H1 (cell line): ENCODE measurements at places on chromosomes 1 and 21.

- DNase-seq: no peak
Measured at GRCh38 chr1:58206749-58207148, 339.8 kb downstream of the OMA1 start.

DNA sequence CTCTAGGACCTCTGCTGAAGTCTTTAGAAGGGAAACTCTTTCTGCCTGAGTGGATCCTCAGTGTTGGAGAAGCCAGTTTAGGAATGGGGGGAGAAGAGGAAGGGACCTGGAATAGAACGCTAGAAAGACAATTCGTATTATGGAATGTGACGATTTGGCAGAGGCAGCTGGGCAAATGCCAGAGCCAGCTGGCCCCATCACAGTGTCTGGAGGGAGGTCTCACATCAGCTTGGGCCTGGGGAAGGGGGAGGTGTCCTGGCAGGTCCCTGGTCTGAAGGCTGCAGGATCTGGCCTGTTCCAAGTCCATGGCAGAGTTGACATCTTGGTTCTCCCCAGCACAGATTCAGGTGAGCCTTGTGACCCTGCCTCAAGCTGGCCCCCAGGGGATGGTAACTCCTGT is 11.3 kb downstream of the TMCC2 start:
- no peak for DNase-seq

DNA sequence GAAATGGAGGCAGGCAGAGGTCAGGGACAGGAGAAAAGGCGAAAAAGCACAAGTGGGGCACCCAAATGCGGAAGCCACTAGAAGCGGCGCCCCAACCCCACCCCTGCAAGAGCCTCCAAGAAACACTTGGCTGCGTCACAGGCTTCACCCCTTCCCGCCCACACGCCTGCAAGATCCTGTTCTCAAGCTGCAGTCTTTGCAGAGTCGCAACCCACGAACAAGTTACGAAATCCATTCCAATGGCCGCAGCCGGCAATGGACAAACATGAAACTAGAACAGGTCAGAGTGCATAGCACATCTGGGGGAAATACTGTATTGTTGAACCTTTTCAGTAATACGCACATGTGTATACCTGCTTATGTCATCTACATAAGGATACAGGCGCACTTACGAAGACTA is 103.6 kb downstream of the PSMG1 start:
- DNase-seq: no peak

DNA sequence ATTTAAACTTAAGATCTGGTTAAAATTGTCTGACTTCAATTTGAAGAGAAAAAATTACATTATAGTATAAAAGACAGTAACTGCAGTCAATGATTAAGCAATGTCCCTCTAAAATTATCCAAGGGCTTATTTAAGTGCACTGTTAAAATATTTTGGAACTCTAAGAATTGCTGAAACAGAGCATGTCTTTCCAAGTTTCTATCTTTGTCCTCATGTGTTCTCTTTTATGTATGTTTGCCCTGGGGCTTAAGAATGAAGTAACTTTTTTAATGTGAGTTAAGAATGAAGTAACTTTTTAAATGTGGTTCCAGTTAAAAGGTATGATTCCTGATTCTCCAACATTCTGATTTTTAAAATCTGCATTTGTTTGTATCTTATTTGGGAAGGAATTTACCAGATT is 69.0 kb upstream of the MARK1 start:
- no peak for DNase-seq

GRCh38 chr1:25197982-25198662 is 34.2 kb downstream of the SYF2 start:
- DNase-seq: no peak

- no peak for DNase-seq
Measured at GRCh38 chr1:50163680-50164079, 55.0 kb downstream of the ELAVL4 start.

- no peak for DNase-seq
Measured at GRCh38 chr21:35144978-35145377, 95.9 kb upstream of the RUNX1 start.

DNA sequence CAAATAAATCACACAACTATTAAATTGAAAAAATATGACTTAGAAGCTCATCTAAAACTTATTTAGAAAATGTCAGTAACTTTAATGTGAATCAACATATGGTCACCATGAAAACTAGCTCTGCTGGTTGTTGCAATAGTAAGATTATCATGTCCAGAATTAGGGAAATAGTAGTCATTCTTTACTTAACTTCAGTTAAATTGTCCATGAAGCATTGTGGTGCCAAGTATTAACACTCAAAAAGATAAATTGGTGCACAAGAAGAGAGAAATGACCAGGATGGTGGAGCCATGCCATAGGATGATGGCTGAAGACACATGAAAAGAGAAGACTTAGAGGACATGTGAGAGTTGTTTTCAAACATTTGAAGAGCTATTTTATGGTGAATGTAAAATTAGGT is 130.2 kb upstream of the PTGFR start:
- DNase-seq: no peak

DNA sequence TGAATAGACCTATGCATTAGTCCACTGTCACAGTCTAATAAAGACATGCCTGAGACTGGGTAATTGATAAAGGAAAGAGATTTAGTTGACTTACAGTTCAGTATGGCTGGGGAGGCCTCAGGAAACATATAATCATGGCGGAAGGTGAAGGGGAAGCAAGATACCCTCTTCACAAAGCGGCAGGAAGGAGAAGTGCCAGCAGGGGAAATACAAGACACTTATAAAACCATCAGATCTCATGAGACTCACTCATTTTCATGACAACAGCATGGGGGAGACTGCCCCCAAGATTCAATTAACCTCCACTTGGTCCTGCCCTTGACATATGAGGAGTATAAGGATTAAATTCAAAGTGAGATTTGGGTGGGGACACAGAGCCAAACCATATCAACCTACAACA is 59.4 kb downstream of the CAPN9 start:
- no peak for DNase-seq

DNA sequence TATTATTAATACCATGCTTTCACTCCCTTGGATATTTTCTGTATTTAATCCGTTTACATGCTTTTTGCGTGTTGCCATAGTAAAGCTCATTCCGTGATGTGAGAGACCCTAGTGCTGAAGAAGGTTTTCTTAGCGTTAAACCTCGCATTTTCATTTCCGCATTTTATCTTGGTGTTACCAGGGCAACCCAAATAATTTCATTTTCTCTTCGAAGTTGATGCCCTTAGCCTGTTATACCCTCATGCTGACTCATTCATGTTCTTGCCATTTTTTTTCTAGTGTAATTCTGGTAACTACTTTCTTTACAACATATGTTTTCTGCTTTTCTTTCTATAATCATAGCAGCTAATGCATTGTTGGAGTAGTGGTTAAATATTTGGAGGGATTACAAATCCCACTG is 37.2 kb downstream of the LRRC8C start:
- DNase-seq: no peak

- DNase-seq: no peak
Measured at GRCh38 chr1:37493336-37494098, 19.1 kb downstream of the ZC3H12A start.

GRCh38 chr21:43854773-43855633 is 10.0 kb upstream of the AGPAT3 start:
- no peak for DNase-seq

DNA sequence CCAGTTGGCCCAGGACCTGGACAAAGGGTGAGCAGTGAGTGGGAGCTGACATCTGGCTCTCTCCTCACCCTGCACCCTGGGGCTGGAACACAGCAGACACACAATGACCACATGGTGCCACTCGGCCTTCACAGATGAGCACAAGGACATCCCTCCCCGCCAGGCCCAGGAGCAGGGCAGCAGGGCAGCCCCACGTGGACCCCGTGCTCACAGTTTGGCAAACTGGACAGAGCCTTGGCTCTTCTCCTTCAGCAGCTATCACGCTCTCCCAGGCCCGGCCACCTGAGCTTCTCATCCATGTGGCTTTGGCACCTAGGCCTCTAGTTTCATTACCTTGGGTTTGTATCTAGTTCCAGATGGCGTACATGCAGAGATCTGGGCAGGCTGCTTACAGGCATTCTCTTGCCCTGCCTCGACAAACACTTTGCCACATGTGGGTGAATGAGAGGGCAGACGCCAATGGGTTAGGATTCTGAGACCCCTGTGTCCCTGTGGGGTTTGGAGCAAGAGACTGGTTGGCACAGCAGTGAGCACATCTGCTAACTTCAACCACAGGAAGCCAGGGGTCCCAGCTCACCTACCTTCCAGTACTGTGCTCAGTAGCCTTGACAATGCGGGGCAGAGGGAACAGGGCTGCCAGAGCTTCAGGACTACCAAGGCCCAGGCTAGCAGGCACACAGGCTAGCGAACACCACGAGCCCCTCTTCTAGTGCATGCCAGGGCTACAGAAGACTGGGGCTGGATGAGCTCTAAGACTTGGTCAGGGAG is 3.4 kb upstream of the PTPRF start:
- no peak for DNase-seq

DNA sequence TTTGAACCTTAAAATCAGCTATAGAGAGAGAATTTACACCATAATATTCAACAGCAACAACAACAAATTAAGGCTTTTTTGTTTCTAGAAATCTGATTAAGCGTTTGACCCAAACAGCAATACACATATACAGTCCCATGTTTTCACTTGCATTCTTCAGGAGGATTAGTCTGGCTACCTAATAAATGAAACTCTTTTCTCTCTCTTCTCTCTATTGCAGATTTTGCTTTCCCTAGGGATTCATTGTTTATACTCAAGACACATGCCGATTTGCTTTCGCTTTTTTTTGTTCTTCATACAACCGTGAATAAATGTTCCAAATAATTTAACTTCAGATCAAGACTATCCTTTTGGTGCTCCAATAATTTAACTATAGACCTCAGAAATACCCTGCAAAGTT is 162.4 kb upstream of the PTBP2 start:
- DNase-seq: no peak

DNA sequence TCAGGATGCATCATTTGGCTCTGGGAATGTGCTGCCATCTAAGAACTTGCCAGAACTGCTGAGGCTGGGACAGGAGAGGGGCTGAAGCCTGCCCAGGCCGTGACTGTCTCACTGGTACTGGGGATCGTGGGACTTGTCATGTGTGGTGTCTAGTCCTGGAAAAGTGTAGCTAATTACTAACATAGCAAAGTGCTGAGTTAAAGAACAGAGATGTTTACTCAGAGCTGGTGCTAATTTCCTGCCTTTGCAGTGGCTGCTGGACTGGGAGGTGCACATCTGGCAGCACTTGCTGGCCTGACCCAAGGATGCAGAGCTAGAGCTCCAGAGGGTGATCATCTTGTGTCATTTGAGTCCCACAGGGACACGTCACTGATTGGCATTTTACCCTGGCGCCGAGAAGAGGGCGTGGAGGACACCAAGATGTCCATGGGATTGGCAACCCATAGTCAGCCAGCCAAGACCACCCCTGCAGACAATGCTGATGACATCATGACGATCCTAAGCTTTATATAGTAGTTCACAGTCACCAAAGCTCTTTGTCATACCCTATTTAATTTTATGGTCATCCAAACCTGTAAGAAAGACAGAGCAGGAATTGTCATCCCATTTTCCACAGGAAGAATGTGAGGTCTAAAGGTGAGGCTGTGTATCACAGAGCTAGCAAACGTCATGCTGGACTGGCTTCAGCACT is 110.1 kb upstream of the SLC44A3 start:
- DNase-seq: no peak

DNA sequence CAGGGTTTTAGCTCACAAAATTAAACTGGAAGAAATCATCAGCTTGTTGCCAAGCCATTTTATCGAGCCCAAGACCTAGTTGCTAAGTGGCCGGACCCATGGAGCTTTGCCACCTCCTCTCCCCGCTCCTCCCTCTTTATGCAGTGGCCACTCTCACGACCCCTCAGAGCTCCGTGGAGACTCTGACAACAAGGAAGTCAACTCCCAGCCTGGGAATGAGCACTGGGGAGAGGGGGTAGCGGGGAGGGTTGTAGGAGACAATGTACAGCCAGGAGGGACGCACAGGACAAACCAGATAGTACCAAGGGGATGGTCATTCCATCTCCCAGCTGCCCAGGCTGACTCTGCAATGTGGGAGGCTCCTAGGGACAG is 250.9 kb downstream of the SIPA1L2 start:
- DNase-seq: no peak

- no peak for DNase-seq
Measured at GRCh38 chr1:236201786-236202185, 59.4 kb downstream of the GPR137B start.

GRCh38 chr1:8902765-8903164 is 24.3 kb upstream of the ENO1 start:
- DNase-seq: no peak

- DNase-seq: no peak
Measured at GRCh38 chr1:12162459-12163137, 4.2 kb upstream of the TNFRSF1B start.

GRCh38 chr1:109794319-109795132 is 30.8 kb upstream of the EPS8L3 start:
- DNase-seq: no peak
